ENCODE measurements at places on chromosomes 6 and 20. TPM values are rescaled to one million over a fixed set of nuclear protein-coding genes. Genes with fewer than 3 reads are reported as not detected.

The CYP24A1 gene
- not detected for total RNA-seq

The ANKEF1 gene
- total RNA-seq = 3.5 TPM

The IP6K3 gene
- total RNA-seq = not detected

The PHF1 gene
- 26.0 TPM for total RNA-seq

The SIRPB1 gene
- 4.3 TPM for total RNA-seq

The HLA-DOA gene
- total RNA-seq = 9.8 TPM
